Hematopoietic multipotent progenitor cell treated with erythropoietin and hydrocortisone succinate and interleukin-3 and kit ligand, for 17 days (in vitro differentiated cells): ENCODE measurements at places on chromosomes 3 and 15.

DNA sequence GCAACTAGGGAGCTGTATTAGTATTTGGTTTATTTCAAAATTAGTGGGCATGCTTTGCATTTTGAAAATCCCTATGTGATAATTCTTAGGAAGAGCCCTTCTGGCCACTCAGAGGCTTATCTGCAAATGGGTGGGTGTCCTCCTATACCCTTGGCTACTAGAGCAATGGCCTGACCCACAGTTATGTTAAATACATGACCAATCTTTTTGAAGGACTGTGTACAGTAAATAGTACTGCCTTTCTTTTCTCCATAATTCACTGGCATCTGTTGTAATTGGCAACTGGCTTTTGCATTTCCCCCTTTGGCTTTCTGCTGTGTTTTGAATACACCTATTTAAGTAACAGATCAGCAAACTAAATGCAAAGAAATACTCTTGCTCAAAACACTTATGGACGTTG, 175.4 kb downstream of the ANXA2 start:
- no peak for DNase-seq

DNA sequence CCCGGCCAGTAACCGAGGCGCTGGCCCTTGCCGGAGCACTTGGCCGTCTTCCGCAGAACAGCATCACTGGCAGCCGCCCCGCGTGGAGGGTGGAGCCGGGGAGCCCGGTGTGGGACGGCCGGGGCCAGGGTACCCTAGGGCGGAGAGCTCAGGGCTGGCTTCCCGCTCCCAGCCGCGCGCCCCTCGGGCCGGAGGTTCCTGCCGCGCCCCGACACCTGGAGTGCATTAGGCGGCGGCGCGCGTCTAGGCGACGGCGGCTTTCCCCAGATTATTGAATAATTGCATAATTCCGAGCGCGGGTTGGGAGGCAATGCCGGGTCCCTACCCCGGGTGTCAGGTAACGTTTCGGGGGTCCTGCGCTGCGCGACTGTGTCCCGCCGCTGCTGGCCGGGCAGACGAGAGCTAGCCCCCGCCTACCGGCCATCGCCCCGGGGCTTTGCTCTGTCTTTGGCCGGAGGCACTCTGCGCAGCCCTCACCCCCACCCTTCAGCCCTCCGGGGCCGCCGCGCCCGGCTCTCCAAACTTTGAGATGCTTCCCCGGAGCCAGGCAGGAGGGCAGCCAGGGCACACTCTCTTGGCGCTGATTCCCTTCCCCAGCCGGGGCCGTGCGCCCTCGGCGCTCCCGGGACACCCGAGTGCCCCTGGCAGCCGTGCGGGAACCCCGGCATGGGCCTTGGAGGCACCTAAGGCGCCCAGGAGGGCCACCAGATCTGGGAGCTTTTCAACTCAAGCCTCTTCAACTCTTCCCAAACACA, 749 bp downstream of the ITGA11 start:
- DNase-seq, result no peak

DNA sequence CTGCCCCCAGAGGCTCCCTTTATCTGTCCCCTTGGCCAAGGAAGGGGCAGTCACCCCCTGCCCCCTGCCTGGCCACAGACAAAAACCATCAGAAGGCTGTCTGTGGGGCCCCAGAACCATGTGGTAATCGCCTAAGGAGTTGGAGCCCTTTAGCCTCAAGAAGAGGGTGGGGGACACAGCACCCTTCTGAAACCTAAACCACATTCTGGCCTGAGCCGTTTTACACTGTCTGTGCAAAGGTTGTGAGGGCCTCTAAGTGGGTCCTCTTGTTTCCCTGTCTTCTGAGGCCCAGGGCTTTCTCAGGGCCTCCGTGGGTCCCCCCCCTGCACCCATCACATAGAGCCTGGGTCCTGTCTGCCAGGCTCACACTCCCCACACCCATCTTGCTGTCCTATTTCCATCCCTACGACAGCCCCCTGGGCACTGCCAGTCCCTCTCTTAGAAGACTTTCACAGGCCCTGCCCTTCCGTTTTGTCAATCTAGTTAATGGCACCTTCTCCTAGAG, 17.9 kb upstream of the RPUSD3 start:
- no peak for DNase-seq

DNA sequence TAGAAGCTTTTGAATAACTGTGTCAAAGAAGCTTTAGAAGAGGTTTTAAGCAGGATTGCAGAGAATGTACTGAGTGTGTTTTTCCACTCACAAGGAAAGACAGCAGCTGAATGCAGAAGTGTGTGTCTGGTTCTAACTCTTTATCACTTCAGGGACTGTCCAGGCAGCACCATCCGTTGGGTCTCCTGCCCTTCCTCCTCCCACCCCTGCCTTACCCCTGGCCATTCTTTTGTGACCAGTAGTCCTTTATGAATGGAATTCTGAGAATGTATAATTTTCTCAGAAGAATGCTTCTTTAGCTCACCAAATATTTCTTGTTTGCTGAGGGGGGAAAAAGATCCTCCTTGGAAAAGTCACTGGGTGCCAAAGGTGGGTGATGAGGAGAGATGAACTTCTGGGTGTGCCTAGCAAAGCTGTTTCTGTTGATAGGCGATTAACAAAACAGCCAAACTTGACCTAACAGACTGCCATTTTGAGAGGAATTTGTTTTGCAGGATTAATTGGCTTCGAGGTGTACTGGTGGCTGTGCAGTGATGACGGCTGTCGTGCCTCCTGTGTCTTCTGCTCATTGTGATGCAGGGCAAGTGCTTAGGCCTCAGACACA, 70.9 kb downstream of the IGF1R start:
- DNase-seq, result peak; percentile 56

- DNase-seq, result no peak
Measured at GRCh38 chr3:190183121-190183520, 62.4 kb upstream of the P3H2 start.

DNA sequence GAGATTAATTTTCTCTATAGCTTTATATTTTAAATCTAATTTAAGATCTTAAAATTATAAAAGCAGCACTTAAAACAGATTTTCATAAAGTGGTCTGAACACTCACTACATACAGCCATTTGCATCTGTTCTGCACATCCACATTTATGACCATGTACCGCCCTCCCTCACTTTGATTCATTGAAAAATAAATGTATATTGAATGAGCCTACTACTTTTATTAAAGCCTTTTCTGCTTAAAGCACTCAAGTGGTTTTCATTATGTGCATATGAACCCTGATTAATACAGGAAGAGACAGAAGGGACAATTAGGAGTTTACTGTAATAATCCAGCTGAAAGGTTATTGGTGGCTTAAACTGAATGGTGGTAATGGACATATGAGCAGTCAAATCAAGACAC, 129.4 kb downstream of the DLG1 start:
- DNase-seq, result no peak

DNA sequence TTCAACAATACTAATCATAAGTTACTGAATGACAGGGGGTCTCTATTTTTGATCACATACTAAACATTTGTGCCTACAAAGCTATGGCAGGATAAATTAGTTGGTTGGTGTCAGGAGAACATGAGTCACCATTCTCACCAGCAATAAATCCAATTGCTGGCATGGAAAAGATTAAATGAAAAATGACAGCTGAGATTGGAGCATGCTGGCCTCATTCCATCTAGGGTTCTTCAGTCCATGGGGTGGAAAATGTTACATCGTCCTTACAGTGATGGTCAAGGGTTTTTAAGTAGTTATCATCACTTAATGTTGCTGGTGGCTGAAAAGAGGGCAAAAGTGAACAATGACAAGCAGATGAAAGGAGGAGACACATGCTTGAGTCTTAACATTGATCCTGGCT, 180.1 kb upstream of the BCL6 start:
- DNase-seq, result no peak
